RPMI7951 (cell line): ENCODE measurements at places on chromosomes 16 and 17.

- DNase-seq, result no peak
Observed at GRCh38 chr17:41984454-41984853, 17.9 kb downstream of the CNP start.

DNA sequence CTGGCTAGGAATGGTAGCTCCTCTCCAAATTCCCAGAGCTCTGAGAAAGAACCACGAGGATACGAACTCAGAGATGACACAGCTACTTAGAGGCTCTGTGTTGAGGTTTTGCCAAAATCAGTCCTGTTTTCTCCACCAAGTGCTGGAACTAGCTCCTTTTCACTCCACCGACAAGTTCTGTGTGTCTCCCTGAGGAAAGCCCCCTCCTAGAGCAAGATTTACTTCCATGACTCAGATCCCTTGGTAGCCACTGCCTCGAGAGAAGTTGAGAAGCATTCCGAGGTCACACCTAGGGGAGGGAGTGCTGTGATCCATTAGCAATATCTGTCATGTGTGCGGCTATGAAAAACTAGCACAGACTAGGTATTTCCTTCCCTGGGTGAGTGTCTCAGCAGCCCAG, 30.6 kb downstream of the IL21R start:
- peak; percentile 73 for DNase-seq

DNA sequence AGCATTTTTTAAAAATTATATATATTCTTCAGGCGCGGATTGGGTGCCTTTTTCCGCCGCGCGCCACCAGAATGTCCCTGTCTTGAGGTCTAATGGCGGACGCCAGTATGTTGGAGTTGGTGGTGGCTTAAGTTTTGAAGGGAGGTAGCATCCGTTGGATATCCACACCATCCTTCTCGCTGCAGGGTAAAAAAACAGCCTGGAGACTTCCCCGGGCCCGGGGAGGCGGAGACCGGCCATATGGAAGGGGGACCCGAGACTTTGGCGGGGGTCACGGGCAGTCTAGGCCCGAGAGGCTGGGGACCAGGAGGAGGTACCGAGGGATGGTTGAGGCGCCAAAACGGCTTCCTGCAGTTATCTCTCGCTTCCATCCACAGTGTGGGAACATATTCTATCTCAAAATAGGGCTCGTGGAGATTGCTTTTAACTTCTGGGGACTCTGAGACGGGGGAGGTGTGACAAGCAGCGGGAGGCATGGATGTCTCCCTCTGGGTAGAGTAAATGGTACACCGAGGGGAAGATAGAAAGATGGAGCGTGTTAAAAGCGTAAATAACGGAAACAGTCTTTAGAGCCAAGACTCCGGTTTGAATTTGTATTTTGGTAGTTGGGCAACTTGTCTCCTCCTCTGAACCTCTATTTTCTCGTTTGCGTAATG, at the start of gene SF3B3:
SF3B3 (plus strand) TSS at position 74 of the 656 bp plus-strand sequence. CDS start 2,841 bp downstream, outside the sequence.
- peak; percentile 73 for DNase-seq

GRCh38 chr17:63697341-63698286, 2.3 kb downstream of the LIMD2 start:
- DNase-seq, result no peak

DNA sequence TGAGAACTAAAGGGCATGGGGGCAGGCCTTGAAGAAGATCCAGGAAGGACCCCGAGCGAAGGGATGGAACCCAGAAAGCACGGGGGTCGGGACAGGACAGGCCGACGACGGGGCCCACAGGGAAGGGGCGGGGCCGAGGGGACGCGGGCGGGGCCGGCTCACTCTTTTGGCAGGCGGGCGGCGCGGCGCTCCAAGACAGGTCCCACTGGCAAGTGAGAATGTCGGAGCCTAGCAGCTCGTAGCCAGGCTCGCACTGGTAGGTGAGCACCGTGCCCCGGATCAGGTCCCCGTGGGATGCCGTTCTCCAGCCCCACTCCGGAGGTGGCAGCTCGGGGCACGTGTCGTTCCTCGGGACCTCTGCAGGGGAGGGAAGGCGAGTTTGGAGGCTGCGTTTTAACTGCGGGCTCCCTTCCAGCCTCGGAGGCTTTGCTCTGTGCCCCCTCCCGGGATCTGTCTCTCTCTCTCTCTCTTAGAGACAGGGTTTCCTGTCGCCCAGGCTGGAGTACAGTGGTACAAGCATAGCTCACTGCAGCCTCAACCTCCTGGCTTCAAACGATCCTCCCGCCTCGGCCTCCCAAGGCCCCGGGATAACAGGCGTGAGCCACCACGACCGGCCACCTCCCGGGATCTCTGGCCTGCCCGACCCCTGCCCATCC, 13.7 kb upstream of the CDIPT start:
- no peak for DNase-seq

DNA sequence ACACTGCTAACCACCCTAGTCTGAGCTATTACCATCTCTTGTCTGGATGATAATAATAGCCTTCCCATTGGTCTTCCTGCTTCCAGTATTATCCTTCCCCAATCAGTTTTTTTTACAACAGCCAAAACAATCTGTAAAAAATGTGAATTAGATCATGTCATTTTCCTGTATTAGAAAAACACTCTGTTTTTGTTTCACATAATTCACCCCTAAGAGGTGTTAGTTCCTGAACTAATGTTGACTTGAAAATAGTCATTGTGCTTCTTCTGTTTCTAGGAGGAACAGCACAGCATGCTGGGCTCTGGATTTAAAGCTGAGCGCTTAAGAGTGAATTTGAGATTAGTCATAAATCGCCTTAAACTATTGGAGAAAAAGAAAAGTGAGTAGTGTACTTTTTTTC, 20.0 kb downstream of the IST1 start:
- no peak for DNase-seq

GRCh38 chr16:66300037-66300436, 66.5 kb upstream of the CDH5 start:
- no peak for DNase-seq

GRCh38 chr17:38910325-38910724, 15.1 kb upstream of the LASP1NB start:
- DNase-seq, result no peak

- DNase-seq, result no peak
Observed at GRCh38 chr16:65958086-65958485, 408.4 kb upstream of the CDH5 start.

DNA sequence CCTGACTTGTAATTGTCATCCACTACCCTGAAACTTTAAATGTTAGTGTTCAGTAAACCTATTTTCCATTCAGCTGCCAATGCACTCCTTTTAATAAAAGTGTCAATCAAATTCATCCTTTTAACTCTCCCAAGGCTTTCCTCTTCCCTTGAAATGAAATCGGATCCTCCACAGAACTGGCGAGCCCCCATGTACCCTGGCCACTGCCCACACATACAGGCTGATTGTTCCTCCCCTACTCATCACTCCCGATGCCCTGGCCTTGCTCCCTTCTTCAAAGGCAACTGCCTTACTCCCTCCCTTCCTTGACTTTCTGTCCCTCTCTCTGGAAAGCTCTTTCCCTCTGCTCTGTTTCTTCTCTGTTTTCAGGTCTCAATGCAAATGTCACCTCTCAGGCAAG, 7.6 kb downstream of the KRT33A start:
- DNase-seq, result no peak

GRCh38 chr16:12750554-12750918, 53.2 kb downstream of the CPPED1 start:
- DNase-seq, result no peak

DNA sequence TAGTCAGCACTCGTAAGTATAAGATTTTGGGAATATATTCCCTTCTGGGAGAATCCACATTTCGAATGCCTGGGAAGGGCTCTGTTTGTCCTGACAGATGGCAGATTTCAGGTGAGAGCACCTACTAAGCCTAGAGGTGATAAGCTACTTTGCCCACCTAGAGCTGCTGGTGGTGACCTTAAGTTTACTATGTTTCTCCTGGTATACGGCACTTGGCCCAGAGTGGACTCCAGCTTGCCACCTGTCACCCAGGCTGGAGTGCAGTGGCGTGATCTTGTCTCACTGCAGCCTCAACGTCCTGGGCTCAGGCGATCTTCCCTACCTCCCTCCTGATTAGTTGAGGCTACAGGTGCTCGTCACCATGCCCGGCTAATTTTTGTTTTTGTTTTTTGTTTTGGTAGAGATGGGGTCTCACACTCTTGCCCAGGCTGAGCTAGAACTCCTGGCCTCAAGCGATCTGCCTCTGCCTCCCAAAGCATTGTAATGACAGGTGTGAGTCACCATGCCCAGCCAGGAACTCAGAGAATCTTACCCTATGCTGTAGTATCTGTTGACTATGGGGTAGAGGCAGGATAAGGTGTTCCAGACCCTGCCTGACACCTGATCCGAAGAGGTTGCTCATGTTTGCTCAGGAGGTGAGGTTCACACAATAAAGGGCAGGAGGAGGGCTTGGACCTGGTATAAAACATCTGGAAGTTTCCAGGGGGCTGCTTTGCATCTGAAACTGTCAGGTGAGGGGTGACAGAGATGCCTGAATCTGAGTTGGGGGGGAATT, at the start of gene ZG16:
ZG16 (plus strand) TSS at position 681 of the 775 bp plus-strand sequence. CDS start 1,011 bp downstream, outside the sequence.
- no peak for DNase-seq

DNA sequence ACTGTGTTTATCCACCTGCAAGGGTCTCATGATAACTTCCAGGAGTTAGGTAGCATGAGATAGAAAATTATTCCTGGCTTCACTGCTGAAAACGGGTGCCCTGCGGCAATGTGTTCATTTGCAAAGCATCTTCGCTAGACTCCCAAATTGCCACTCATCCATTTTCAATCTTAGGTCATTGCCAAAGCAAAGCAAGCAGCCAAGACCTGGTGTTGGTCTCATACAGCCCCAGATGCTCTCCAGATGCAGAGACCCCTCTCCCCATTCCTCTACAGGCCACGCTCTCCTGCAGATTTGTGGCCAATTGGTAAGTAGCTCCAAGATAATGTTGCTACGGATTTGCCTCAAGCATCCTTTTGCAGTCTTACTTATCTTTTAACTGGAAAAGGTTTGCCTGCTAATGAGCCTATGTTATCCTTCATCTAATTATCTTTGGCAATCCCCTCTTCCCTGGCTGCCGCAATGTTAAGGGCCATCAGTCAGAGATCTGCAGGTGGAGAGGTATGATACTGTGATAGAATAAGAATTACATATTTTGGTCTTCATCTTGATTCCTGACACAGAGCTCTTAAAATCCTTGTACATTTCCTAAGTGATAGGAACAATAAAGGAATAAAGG, 222.0 kb downstream of the SLC39A11 start:
- DNase-seq, result no peak

DNA sequence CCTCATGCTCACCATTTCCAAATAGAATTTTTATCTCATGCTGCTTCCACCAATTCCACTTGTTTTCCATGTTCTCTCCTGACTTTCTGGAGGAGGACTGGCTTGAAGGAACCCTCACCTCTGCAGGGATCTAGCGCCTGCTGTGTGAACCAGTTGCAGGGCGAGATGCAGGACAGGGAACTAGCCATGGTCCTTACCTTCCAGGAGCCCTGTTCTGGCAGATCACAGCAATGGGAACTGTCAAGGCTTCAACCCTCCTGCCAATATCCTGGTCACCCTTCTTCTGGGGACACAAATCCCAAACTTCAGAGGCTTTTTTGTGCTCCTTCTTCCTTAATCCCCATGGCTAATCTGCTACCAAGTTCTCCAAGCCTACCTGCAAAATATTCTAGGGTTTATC, 60.4 kb upstream of the MMP2 start:
- peak; percentile 6 for DNase-seq

DNA sequence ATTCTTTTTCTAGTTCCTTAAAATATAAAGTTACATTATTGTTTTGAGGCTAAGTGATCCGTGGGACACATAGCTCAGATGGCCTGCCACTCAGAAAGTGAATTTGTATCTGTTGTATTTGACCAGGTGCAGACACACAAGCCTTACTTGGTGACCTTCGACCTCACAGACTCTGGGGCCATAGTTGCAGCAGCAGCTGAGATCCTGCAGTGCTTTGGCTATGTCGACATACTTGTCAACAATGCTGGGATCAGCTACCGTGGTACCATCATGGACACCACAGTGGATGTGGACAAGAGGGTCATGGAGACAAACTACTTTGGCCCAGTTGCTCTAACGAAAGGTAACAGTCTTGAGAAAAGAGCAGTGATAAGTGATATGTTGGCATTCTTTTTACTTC, 30.5 kb downstream of the TMEM11 start:
- DNase-seq, result no peak

GRCh38 chr17:50905460-50905803, 39.3 kb upstream of the TOB1 start:
- no peak for DNase-seq

GRCh38 chr17:31902693-31903092, 1.2 kb upstream of the UTP6 start:
- DNase-seq, result no peak

- peak; percentile 22 for DNase-seq
Observed at GRCh38 chr16:10949424-10949970, 5.1 kb downstream of the CLEC16A start.

GRCh38 chr17:50949128-50949988, 83.2 kb upstream of the TOB1 start:
- DNase-seq, result no peak

DNA sequence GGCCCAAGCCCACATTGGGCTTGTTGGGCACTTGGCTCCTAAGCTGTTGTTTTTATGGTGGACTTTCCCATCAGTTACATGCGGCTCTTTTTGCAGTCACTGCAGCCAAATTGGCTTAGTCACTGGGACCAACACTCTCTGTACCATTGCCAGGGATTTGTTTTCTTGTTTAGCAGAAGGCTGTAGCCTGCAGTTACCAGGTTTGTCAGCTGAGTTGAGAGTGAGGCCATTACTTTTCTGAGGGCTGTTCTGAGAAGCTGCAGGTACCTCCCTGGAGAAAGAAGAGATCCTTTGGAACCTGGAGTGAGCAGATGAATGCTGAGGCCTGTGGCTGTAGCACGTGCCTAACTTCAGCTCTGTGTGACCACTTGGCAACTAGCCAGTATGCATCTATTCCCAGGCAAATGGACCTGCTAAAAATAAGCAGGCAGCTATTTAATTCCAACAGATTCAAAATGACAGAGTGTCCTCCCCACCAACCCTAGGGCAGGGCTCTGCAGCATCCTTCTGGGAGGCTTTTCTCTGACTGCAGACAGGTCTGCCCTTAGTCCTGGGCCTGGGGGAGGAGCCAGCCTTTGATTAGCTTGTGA, 12.9 kb downstream of the AKAP1 start:
- DNase-seq, result peak; percentile 73

DNA sequence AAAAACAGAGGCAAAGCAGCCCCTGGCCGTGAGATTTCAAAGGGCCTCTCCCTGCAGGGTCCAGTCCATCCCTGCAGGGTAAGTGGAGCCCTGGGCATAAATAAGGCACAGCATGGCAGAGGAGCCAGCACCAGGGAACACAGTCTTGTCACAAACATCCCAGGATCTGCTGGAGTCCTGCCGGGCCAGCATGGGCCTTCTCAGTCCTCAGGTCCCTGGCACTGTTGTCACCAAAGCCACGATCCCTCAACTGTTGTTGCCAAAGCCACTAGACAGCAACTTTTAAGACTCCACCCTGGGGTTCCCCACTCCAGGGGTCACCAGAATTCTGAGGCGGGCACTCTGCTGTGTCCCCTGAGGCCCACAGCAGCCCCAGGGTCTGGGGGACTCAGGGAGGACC, 47.8 kb upstream of the BAHCC1 start:
- no peak for DNase-seq

GRCh38 chr16:20401475-20402016, 3.0 kb downstream of the PDILT start:
- no peak for DNase-seq
